ENCODE measurements at places on chromosomes 3 and 15.

- DNase-seq, result no peak
Measured at GRCh38 chr3:140717921-140718320, 40.1 kb downstream of the TRIM42 start.

DNA sequence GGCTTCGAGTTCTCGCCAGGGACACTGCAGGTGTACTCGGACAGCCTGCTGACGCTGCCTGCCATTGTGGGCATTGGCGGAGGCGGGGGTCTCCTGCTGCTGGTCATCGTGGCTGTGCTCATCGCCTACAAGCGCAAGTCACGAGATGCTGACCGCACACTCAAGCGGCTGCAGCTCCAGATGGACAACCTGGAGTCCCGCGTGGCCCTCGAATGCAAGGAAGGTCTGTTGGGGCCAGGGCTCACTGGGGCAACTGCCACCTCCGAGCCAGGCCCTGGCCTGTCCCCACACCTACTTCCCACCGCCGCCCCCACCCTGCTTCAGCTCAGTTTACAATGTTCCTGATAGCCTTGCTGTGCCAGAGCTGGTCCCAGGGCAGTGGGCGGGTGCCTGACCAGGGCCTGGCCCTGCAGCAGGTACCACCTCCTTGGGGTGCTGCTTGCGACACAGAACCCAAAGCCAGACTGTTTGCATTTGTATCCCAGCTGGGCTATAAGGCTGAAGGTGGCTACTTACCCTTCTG, 35.5 kb downstream of the PLXNA1 start:
- DNase-seq, result no peak

- peak; percentile 57 for DNase-seq
Measured at GRCh38 chr3:49906073-49906743, 2.5 kb upstream of the MST1R start.

DNA sequence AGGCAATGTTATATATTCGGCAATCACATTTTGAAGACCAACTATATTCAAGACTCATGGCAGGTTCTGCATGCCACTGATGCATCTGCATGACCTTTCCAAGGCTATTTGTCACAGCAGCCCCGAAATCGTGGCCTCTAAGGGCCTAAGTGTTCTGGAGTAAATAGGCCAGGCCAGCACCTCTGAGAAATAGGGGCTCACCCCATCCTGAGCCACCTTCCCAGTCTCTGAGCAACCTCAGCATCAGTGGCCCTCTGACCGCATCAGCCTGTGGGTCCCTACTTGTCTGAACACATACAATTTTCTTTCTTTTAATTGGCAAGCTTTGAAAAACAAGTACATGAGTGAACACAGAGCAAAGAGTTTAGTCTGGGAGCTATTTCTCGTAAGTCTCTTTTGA, 45.9 kb upstream of the THBS1 start:
- DNase-seq, result no peak

DNA sequence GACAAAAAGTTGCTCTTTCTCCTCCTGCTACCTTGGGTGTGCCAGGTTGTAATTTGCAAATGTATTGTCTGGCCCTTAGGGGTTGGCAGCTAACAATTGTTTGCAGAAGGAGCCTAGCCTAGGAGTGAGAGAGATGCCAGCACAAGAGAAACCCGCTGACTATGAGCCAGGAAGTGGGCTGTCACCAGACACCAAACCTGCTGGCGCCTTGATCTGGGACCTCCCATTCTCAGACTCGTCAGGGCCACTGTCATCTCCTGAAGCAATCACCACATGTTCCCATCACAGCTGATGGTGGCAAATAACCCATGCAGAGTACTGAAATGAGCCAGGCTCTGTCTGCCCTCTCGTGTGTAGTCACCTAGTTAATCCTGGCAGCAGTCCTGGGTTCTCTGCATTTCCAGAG, 406.4 kb upstream of the NPAP1 start:
- DNase-seq, result peak; percentile 51

DNA sequence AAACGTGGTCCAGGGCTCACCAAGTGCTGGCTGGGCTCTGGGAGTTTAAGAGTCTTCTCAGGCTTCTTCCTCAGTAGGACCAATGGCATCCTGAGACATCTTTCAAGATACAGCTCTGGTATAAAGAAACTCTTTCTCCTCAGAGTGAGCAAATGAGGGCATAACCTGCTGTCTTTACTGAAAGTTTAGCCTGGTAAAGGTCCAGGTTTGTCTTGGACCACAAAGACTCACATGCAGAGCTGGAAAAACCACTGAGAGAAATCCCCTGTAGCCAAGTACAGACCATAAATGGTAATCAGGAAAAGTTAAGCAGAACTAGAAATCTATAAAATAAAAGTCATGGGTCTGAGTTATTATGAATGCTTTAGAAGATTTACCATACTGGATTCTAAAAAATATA, 23.1 kb downstream of the CD47 start:
- no peak for DNase-seq

DNA sequence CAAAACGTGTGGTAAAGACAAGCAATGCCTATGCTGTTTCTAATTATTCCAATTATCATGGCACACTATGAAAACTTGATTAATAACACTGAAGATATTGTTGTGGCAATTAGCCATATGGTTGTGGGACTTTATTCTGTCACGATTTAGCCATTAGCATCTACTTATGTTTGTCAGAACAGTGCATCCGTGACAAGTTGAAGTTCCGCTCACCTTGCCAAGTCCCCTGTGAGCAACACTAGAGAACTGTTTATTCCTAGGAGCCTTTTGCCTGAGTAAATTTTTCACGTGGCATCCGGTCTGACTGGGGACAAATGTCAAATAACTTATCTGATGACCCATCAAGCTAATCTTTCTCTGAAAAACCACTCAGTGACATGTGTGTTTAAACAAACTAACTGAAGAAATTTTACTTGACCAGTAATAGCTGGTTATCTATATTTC, 403.3 kb downstream of the TBC1D5 start:
- no peak for DNase-seq

GRCh38 chr3:25471081-25471768, 43.2 kb downstream of the RARB start:
- DNase-seq, result no peak

DNA sequence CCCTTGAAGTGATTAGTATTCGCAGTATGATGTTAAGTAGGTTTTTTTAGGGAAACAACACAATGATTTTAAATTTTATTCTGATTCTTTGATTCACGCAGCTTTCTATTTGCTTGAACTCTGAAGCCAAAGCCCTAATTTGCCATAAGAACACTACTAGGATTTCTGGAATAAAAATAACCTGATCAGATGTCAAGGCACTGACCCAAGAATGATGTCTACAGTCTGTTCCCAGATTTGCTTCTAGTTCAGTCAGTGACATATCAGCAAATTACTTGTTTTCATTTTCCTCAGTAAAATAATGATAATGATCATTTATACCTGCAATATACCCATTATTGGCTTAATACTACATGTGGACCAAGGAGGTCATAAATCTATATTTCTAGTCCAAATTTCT, 179.5 kb upstream of the EIF1B start:
- no peak for DNase-seq

DNA sequence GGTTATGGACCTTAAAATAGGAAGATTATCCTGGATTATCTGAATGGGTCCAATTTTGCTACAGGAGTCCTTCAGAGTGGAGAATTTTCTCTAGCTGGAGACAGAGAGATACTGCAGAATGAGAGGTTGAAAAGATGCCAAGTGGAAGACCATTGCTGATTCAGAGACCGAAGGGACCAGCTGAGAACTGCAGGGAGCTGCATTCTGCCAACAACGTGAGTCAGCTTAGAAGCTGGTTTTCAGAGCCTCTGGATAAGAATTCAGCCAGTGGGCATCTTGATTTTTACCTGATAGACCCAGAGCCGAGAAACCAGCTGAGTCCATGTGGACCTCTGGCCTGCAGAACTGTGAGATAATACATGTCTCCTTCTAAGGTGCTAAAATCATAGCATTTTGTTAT, 234.0 kb downstream of the NR2F2 start:
- peak; percentile 75 for DNase-seq

- no peak for DNase-seq
Measured at GRCh38 chr3:12601072-12601471, 44.2 kb downstream of the MKRN2 start.

DNA sequence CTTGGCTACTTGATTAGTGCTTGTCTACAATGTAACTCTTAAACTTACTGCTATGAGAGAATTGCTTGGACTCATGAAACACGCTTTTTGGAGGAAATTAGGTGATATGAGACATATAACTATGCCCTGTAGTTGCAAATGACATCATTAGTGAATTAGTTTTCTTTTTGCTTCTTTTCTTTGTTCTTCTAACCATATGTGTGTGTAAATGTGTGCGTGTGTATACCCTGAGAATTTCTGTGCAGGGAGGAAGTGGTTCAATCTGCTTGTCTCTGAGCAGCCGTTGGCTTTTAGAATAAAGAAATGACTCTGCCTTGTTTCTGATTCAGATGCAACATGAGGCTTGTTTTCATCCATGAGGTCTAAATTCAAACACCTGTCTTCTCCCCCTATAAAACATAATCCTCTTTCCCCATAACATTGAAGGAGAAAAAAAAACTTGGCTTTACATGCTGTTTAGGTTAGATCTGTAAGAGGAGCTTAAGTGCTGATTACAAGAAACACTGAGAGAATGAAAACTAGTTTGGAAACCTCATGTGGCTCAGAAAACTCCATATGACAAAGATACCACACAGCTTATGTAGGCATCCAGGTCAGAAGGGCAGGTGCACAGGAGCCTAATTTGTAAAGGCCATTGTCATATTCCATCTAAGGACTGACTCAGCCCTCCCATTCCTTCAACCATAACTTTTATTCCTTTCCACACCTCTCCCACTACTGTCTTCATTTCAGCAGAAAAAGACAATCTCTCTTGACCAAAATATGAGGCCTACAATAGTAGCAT, 30.5 kb upstream of the BLM start:
- no peak for DNase-seq

DNA sequence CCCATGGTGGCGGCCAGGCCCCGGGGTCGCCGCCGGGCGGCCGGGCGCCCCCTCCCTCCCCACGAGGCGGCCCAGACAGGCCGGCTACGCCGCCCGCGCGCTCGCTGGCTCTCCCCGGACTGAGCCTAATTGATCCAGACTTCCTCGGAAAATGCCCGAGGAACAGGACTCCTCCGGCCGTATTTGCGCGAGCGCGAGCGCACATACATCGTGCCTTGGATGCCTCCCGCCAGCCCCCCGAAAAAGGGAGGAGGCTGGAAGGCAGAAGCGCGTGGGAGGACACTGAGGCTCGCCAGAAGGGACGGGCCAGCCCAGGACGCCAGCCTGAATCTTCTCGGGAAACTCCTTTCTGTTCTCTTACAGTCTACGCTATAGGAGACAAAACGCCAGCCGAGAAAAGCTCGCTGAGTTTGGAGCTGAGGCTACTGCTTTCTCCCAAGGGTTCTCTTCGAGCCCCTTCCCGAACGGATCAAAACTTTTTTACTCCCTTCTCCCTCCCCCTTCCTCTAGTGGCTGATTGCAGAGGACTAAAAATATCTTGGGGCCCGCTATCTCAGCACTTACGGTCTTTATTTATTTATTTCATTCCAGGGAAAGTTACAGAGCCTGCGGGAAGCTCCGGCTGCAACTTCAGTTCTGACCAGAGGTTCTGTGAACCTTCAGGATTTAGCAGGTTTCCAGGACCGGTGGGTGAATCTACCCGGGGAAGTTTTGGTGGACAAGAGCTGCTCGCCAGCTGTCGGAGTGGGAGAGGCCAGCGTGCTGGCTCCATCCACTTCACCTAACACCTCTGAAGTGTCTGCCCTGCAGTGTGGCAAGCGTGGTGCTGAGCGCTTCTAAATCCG, at the start of gene PDZRN3:
Gene PDZRN3, minus strand, starts transcription at position 121 of the 845 bp plus-strand sequence.
- peak; percentile 5 for DNase-seq

- DNase-seq, result no peak
Measured at GRCh38 chr3:22496641-22497040, 706.5 kb upstream of the UBE2E2 start.

- no peak for DNase-seq
Measured at GRCh38 chr15:80437334-80437891, 33.2 kb downstream of the ARNT2 start.

- DNase-seq, result no peak
Measured at GRCh38 chr15:62391641-62392262, 226.7 kb upstream of the C2CD4B start.

DNA sequence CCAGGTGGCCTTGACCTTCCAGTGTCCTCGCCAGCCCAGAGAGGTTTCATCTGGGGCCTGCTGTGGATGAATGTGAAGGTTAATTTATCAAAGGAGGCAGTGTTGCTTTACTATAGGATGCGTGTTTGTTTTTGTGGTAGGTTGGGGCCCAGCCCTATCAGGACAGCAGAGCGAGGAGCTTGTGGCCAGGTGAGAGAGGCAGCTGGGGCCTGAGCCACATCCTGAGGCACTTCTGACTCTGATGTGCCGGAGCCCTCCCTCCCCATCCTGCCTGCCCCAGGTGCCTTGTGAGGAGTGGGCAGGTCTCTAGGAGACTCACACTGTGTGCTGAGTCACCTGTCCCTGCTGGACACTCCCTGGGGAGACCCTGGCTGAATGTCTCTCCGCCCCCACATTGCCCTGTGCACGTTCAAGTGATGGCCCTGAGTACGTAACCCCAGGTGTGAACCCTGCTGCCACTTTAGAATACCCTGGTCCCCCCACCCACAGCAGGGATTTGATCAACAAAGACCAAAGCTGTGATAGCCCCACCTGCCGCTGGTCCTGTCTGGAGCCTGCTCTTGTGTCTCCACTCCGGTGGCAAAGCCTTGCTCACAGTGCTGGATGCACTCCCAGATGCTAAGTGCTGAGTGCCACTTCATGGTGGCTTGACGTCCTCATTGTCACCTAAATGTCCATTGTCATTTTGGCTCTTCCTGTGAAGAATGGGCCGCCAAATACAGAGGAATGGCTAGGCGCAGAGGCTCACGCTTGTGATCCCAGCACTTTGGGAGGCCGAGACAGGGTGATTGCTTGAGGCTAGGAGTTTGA, 16.0 kb downstream of the FBLN2 start:
- no peak for DNase-seq

All from HT1080 (cell line).